ENCODE measurements at places on chromosomes 7 and 10.

DNA sequence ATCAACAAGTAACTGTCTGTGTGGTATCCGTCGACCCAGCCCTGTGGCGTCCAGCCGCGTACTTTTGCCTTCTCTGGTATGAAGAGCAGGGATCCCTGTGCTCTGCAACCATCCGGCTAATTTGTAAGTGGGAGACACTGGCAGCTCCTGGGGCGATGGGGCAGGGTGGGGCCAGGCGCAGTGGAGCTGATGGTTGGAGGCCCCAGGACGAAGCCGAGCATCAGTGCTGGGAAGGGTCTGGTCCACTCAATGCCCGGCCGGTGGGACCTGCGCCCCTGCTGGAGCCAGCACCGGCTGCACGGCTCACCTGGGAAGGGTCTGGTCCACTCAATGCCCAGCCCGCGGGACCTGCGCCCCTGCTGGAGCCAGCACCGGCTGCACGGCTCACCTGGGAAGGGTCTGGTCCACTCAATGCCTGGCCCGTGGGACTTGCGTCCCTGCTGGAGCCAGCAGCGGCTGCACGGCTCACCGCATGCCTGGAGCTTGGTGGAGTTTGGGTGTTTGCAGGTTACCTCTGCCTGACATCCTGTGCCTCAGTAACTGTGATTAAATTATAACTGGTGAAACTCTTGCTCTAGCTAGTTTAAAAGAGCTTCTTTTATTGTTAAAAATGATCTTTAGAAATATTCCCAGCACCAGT is 96.1 kb downstream of the NKX6-2 start:
- no peak for DNase-seq

- DNase-seq: no peak
These were observed 170.6 kb downstream of the SEMA3D start for GRCh38 chr7:85016286-85016685.

DNA sequence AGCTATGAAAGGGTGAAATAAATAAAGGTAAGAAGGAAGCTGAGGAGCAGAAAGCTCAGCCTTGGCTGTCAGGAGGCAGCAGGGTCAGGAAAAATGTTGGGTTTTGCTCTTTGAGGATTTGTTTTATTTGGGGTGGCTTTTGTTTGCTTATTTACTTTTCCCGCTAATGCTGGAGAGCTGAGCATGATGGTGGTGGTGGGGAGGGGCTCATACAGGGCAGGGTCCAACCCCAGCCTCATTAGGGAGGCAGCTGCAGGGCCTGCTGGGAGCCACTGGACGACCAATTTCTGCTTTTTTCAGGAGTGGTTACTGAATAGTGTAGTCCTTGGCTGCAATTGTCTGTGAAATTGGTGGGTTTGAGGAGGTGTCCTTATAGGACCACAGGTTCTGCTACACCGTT is 36.3 kb downstream of the CCM2 start:
- no peak for DNase-seq

- no peak for DNase-seq
These were observed 91.1 kb upstream of the PDGFA start for GRCh38 chr7:610531-611280.

DNA sequence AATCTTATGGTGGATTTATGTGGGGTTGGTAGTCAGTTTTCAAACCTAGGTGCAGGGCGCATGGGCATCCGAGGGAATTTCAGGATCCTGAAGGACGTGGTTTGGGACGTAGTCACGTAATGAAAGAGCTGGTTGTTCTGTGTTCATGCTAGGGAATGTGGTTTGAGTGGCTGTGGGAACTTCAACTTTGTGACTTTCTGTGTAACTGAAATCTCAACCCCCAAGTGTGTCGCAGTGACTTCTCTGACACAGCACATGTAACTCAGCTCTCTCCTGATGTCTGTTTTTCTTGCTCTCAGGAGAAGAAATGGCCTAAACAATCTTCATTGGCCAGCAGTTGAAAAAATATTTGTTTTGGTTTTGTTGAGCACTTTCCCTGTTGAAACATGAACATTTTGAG is 199.0 kb downstream of the PTEN start:
- no peak for DNase-seq

DNA sequence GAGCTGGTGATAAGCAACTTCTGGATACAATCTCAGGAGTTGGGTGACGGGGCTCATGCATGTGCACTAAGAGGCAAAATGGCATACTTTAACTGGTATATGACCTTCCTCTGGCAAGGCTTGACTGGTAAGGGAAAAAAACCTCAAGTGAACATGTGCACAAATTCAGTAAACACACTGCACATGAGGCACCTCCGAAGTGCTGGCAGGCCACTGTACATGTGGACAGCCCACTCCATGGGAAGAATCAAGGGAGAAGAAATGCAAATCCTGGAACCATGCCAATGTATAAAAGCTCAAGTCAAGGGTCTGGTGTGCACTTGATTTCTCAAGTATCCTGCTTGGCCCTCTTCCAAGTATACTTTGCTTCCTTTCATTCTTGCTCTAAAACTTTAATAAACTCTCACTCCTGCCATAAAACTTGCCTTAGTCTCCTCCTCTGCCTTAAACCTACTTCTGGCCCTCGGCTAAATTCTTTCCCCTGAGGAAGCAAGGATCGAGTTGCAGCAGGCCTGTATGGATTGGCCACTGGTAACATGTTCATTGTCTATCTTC is 167.2 kb downstream of the RAMP3 start:
- DNase-seq: no peak

DNA sequence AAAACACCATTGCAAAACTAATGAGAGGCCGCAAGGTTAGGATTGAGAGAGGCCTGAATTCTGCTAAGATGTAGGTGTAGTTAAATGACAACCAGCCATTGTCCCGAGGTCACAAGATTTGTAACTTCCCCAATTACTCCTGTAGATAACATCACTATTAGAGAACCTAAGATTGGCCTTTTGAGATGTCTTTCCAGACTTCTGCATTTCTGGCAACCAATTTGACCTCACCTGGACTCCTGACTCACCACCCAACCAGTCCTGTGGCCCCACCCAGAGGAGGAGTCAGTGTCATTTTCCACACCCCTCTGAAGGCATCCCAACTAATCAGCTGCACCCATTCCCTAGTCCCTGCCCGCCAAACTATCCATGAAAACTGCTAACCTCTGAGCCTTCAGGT is 115.7 kb downstream of the PRKAG2 start:
- DNase-seq: no peak

DNA sequence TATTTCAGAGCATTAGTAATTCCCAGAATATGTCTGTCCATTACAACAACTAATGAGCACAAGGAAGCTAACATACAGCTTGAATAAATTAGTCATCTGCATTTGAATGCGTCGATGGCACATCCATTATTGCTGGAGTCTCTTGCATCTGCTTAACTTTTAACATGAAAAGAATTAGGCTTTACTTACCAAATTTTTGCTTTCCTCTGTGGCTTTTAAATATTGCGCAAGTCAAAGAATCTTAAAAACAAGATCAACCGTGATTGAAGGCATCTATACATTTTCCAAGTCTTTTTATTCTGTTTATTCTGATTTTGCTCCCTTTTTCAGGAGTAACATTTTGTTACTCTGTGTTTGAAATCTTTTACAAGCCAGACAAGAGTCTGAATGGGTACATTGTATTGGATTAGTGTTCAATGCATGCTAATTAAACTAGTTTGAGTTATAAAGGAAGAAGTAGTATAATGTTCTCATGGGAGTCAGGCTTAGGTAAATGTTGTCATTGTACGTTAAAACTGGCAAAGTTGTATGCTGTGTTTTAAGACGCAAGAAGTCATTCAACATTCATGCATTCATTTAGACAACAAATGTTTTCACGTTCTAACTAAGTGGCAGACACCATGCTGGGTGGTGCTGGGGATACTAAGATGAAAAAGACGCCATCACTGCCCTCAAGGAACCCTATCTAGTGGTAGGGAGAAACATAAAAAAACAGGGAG is 4.0 kb upstream of the CACNB2 start:
- no peak for DNase-seq

DNA sequence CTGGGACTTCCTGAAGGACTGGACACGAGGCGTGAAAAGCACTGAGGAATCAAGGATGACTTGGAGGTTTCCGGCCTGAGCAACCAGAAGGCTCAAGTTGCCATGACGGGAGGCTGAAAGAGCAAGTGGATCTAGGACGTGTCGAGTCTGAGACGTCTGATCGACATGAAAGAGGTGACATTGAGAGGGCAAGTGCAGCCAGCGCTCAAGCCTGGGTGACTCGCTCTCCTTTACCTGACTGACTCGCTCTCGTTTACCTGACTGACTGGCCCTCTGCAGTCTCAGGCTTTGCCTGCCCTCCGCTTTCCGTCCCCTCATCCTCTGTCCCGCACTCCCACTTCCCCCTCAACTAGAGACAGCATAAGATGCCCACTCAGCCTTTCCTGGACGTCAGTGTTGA is 202.6 kb upstream of the FRMD4A start:
- DNase-seq: no peak

DNA sequence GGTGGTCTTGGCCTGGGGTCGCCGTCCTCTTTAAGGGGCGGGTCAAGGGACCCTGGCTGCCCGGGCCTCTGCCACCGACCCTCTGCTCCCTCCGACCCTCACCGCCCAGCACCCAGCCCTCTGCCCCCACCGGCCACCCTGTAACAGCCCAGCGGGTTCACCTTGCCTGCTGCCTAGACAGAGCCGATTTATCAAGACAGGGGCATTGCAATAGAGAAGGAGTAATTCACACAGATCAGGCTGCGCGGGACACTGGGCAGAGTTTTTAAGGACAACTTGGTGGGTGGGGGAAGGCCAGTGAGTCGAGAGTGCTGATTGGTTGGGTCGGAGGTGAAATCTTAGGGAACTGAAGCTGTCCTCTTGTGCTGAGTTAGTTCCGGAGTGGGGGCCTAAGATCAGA is 779 bp upstream of the ADCK2 start:
- DNase-seq: no peak

DNA sequence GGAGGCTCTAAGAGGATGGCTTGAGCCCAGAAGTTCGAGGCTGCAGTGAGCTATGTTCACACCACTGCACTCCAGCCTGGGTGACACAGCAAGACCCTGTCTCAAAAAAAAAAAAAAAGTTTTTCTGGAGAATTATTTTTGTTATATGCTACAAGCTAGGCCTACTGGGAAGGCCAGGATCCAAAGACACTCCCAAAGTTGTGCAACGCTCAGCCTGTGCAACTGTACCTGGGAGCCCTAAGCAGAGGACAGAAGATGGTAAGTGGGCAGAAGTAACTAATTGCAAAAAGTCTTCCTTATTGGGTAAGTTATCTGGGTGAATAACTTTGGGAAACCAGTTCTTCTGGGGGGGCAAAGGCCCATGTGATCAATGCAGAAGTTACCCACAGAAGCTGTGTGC is 17.3 kb downstream of the HIP1 start:
- DNase-seq: no peak

DNA sequence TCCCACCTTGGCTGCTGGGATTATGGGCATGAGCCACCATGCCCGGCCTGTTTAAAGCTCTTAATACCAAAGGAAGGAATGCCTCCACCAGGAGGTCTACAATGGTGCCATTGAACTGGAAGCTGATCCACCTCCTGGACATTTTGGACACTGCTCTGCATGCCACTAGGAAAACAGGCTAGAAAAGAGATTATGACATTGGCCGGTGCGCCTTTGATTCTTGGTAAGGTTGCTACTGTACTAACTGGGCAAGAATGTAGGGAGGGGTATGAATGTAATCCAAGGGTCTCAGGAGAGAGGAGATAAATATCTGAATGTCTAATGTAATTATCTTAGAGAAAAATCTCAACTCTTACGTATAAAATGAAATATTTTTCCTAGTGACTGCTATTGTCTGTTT is 21.7 kb upstream of the TSGA13 start:
- DNase-seq: no peak

DNA sequence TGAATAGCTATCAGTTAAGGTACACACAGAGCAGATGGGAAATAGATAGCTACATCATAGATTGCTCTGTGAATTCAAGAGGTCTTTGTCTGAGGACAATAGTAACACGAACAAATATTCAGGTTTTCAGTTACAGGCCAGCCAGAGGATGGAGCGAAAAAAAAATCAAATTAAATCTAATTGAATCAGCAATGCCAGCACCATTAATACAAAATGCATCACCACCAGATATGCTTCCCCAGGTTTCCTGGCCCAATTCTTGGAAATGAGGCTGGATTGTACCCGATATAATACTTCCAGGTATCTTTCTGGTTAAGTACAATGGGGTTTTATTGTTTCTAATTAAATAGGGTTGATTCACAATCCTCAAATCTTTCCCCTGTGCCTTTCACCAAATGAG is 975.8 kb upstream of the AUTS2 start:
- no peak for DNase-seq

- peak; percentile 67 for DNase-seq
These were observed 24.3 kb downstream of the NUP42 start for GRCh38 chr7:23205909-23206767.

DNA sequence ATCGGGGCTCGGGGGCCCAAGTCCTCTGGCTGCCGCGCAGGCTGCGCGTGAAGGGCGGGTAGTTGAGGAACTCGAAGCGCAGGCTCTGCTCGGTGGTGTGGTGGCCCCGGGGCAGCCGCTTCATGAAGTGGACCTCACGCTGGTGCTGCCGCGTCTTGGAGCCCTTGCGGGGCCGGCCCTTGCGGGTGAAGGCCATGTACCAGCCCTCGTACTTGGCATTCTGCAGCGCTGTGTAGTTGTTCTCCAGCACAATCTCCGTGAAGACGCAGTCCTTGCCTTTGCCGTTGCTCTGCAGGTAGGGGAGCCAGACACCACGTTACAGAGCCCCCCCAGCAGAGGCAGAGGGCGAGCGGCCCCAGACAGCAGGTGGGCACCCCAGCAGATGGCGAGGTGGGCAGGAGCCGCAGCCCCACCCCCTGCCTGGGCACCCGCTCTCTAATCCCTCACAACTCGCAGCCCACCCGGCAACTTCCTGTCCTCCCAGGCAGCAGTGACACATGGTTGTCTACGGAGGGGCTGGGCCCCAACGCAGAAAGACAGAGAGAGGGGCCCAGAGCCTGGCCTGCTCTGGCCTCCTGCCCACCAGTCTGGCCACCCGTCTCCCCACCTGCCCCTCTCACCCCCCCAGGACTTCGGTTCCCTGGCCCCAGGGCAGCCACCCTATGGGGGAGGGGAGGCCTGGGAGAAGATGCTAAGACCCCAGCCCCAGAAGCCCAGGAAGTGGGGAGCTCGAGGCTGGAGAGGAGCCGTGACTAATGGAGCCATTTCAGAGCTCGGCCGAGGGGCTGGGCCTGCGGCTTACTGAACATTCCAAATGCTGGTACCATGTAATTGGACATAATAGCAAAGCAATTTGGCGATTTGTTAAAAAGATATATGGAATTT is 5.3 kb downstream of the FGF8 start:
- peak; percentile 14 for DNase-seq

DNA sequence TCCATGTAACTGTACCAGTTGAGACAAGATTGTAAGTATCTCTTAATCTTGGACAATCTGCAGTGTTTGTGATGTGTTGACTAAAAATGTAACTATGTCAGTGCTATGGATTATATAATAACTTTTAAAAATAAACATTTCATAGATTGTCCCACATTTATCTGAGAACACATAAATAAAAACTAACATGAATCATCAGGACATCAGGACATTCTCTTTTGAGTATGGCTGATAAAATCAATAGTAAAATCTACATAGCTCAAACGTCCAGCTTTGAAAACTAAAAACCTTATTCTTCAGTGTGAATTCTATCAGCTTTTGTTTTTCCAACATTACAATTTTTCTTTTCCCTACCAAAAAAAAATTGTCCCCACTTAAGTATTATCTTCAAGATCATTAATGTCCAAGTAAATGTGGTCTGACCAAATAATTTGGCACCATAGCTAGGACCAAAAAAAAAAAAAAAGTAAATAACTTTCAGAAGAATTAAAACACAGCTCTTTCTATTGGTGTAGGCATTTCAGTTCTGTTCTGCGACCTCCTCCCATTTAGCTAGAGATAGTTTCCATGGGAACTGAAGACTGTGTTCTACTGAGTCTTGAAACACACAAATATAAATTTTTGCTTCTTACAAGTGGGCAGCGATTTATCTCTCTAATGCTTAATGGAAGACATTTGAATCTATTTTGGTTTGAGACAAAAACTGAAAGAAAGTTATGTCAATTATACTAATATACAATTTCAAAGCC is 123.0 kb upstream of the SGCE start:
- no peak for DNase-seq
